Activated CD4-positive, alpha-beta memory T cell treated with anti-CD3 and anti-CD28 coated beads for 36 hours (primary cell): ENCODE measurements at places on chromosomes 1 and 21. TPM values are rescaled to one million over a fixed set of nuclear protein-coding genes. Genes with fewer than 3 reads are reported as not detected.

DNA sequence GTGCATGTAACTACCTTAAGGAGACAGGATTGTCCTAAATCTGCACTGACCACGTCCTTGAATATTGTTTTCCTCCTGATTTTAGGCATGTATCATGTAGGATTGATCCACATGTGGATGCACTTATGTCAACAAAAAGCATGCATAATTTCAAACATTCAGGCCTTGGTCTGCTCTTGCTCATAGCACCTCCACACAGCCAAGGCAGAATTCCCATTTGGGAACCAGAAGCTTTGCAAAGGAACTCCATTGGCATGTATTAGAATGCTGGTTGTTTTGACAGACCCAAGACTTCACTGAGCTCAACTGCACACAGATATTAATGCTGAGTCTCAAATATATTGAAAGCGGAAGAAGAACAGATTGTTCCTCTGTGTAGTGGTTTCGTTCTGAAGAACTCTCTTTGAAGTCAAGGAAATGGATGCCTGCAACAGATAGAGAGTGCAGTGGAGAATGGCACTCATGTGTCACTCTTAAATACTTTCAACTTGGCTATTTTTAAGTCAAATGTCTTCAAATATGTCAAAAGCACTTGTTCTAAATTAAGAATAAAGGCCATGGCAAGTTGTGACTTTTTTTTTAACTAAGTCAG lies 387.6 kb downstream of the LTN1 start:
- H3K4me3 ChIP-seq, result no peak overlapping the region
- DNase-seq, result no peak
- peaks cover 17% of the 10 kb centered on the region for H3K36me3 ChIP-seq

DNA sequence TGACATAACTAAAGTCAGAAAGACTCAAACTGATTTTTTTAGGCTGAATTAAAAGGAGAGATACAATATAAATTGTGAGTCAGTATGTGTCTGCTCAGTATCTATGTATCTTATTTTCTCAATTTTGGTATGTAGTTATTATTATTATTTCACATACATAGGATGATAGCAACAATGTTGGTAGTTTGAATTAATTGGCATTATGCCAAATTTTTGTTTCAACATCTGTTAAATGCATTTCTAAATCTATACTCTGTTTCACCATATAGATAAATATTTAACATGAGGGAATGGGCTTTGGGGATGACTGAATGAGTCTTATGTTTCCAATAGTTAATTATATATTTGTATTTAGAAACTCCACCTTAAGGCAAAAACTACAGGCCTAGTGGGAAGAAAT lies 12.6 kb upstream of the HMCN1 start:
- no peaks in the 10 kb centered on the region for H3K27me3 ChIP-seq
- no peak overlapping the region for H3K4me3 ChIP-seq
- DNase-seq, result no peak
- H3K27ac ChIP-seq, result no peak overlapping the region
- H3K4me1 ChIP-seq, result no peaks in the 10 kb centered on the region

DNA sequence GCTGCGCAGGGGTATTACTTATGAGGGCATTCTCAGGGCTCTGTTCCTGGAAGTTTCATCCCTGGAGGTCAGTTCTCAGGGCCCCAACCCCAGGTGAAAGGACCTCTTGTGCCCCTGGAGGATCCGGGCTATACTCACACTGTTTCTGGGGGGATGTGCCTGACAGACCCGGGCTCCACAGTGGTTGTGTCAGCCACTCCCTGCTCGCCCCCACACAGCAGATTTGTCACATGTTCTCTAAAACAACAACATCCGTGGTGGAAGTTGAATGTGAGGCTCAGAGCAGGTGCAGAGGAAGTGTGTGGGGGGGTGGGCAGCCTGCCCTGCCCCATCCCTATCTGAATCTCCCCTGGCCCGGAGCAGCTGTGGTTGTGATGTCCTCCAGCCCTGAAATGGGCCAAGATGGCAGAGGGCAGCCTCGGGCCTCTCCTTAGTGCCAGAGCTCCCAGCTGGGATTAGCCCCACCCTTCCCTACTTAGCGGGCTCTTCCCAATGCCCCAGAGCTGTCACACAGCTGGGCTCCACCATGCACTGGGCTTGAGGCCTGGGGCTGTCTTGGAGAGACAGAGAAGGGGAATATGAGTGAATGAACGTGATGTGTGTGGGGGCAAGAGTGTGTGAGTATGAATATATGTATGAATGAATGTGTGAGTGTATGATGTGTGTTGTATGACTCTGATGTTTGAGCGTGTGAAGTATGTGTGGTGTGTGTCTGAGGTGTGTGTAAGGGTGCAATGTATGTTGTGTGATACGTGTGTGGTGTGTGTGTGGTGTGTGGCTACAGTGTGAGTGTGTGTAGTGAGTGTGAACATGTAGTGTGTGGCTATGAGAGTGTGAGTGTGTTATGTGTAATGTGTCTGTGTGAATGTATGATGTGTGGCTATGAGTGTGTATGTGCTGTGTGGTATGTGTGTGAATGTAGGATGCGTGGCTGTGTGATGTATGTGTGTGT lies 1.5 kb upstream of the FCMR start:
- peaks cover 13% of the 10 kb centered on the region for H3K36me3 ChIP-seq
- H3K4me3 ChIP-seq, result no peak overlapping the region
- H3K4me1 ChIP-seq, result peaks cover 33% of the 10 kb centered on the region
- H3K27ac ChIP-seq, result no peak overlapping the region

GRCh38 chr1:220235462-220235861 lies 36.8 kb downstream of the RAB3GAP2 start:
- H3K36me3 ChIP-seq, result peaks cover 11% of the 10 kb centered on the region
- H3K27me3 ChIP-seq, result no peaks in the 10 kb centered on the region
- DNase-seq, result no peak
- H3K4me3 ChIP-seq, result no peak overlapping the region
- H3K27ac ChIP-seq, result no peak overlapping the region

DNA sequence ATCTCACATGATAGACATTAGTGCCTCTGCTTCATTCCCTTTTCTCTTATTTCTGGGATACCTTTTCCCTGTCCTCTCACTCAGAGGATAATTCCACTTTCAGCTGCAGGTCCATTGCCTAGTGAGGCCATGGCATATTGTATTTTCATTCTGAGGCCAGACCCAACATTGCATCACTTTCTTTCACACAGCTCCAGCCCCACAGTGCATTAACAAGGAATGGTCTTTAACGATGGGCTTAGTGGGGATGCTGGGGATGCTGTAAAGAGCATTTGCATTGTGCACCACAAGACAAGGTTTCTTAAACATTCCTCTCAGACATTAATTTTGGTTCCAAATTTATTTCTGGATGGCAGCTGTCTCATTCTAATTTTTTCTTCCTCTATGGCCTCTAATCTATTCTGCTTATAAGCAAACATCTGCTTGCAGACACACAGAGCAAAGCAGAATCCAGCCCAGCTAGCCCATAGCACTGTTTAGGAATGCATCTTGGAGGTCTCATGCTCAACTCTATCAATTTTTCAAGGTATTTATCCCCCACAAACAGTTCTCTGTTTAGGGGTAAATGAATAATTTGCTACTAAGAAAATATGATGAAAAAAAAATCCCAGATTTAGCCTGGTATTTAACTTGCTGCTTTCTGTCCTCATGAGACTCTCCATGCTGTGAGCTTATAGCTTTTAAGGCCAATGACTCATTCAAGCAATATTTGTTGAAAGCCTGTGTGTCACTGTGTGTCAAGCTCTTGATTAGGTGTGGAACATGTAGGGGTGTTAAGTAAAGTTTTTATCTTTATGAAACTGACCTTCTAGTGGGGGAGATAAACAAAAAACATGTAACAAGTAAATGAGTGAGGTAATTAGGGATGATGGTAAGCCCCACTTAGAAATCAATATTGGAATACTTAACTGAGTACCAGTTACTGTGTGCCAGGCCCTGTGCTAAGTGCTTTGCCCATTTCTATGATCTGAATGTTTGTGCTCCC lies 44.5 kb upstream of the CCDC190 start:
- no peak for DNase-seq
- H3K4me3 ChIP-seq, result no peak overlapping the region
- no peak overlapping the region for H3K27ac ChIP-seq
- no peaks in the 10 kb centered on the region for H3K4me1 ChIP-seq

DNA sequence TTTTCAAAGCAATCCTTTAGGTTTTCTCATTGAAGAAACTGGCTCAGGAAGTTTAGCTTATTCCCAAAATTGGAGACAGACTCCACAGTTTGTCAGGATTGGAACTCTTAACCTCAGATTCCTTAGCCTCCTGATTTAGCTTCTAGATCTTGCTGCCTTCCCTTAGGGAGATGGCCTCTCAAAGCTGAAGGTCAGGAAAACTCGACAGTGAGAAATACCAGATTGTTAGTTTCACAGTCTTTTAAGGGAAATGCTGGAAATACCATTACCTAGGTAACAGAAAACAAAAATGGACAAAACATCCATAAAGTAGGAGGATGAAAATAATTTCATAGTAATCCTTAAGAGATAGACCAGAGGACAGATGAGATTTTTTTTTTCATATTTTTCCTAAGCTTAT lies 7.8 kb downstream of the RASAL2 start:
- no peaks in the 10 kb centered on the region for H3K4me1 ChIP-seq
- peaks cover 11% of the 10 kb centered on the region for H3K27me3 ChIP-seq
- no peak overlapping the region for H3K4me3 ChIP-seq
- H3K36me3 ChIP-seq, result no peaks in the 10 kb centered on the region

PSMD4 gene
- 212 TPM for total RNA-seq

CD48 gene
- total RNA-seq, result 194 TPM
